ENCODE measurements at places on chromosomes 11 and 22.

GRCh38 chr11:61331651-61332050, 1.3 kb downstream of the DDB1 start:
- no peak for DNase-seq

- no peak for DNase-seq
Observed at GRCh38 chr11:46381048-46381818, at the start of gene MDK. TSS of gene MDK (plus strand) at chr11:46381669. CDS start at chr11:46382058, 389 bp downstream.

DNA sequence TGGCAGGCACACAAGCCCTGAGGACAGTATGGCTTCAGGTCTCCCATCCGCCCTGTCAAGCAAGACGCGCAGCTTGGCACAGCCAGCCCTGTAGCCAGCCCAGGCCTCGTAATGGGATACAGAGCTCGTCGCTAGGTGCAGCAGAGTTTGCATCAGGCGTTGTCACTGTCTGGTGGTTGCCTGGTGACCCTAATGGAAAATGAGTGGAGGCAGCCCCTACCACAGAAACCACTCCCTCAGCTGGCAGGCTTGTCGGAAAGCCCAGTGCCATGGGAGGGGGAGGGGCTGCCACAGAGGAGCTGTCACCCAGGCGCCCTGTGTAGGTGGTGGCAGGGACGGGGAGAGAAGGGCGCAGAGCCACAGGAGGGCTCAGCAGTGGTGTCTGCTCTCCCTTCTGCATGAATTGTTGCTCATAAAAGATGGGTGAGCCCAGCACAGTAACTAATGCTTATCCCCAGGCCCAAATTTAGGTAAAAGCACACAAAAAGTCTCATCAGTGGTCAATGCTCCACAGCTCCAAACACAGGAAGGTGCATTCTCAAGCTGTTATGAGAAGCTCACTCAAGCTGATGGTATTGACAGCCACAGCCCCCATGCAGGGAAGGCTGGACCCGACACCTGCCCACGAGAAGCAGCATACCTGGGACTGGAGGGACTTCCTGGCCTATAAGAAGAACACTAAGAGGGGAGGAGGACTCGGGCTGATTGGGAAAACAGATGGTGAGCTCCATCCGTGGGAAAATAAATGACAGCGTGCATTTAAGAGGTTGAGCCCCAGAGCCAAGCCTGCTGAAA, 164.6 kb downstream of the ETS1 start:
- peak; percentile 57 for DNase-seq

GRCh38 chr11:79481795-79482194, 41.0 kb upstream of the TENM4 start:
- DNase-seq, result no peak

GRCh38 chr11:119081682-119082260, 2.9 kb upstream of the HMBS start:
- no peak for DNase-seq

DNA sequence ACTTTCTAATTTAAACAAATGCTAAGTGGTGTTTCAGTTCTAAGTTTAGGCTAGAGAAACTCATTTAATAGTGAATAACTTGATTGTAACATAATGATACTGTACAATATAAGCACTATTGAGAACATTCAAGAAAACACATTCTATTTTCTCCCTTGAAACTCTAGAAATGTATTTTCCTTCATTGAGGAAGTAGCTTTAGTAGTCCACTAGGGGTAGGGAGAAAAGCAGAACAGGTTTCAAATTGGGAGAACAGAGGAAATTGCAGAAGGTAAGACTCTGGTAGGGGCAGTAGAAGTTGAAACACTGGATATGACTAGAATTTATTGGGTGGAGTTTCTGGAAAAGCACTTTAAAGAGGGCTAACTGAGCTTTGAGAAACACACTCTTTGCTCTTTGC, 31.6 kb upstream of the MPPED2 start:
- DNase-seq, result no peak

DNA sequence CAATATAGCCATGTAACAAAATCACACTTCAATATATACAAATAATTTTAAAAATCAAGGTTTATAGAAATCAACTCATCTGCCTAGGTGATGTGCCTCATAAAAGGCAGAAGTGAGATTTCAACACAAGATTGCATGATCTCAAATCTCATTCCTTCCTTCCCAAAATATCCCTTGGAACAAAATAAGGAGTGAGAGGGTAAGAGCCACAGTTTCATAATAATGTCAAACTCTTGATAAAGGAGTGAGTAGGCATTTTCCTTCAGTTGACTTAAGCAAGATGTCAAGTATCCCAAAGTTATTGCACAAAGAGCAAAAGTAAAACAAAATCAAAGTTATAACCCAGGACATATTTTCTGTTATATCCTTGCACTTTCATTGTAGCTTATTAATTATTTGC, 81.3 kb downstream of the C22orf31 start:
- no peak for DNase-seq

GRCh38 chr11:124876818-124877630, 11.8 kb downstream of the ROBO3 start:
- no peak for DNase-seq

- no peak for DNase-seq
Observed at GRCh38 chr22:36193171-36193570, 8.4 kb downstream of the APOL4 start.

GRCh38 chr11:69160296-69161116, 4.8 kb downstream of the SMIM38 start:
- no peak for DNase-seq

DNA sequence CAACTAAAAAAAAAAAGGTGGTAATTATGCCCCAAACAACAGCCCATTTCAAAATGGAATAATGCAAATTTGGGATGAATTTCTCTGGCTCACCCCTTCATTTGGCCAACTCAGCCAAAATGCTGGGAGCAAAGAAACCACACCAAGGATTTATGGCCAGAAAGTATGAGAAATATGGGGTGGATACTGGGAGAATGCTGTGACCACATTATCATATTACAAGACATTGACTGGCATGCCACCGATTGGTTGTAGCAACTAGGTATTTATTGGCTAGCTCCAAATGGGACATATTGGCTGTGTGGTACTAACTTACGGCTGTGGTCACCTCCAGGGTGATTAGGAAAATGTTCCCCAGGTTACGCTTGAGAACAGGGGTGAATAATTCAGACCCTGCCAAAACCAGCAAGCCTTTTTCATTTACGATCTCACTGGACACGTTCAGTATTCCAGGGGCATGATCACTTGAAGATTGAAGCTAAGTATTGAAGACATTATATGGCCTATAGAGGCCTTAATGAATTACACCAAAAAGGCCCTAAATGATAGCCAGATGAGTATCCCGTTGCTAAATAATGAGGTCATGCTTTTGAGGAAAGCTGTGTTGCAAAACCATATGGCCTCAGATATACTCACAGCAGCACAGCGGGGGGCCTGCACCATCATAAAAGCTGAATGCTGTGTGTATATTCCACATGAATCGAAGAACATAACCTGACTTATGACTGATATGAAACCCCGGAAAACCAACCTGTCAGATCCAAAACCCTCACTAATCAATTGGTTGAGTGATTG, 3.8 kb upstream of the FDX1 start:
- no peak for DNase-seq

GRCh38 chr22:46031557-46031956, 54.6 kb upstream of the WNT7B start:
- DNase-seq, result no peak

GRCh38 chr22:48890693-48891554, 936.7 kb downstream of the BRD1 start:
- DNase-seq, result no peak

- DNase-seq, result no peak
Observed at GRCh38 chr11:1759151-1759850, 4.4 kb downstream of the CTSD start.

DNA sequence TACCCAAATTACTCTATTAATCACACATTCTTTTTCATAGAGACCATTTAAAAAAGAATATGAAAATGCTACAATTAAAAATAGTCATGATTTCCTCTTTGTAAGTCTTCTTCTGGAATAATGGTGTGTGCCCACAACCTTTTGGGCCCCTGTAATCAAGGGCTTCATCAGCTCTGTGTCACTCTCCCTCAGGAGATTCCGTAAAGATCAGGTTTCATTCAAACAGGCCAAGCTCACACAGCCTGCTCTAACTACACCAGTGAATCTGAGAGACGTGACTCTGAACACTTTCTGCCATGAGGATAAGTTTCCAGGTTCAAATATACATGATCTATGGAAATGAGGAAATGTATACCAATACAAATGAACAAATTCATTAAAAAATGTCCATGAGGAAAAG, 9.5 kb downstream of the DRICH1 start:
- DNase-seq, result no peak

DNA sequence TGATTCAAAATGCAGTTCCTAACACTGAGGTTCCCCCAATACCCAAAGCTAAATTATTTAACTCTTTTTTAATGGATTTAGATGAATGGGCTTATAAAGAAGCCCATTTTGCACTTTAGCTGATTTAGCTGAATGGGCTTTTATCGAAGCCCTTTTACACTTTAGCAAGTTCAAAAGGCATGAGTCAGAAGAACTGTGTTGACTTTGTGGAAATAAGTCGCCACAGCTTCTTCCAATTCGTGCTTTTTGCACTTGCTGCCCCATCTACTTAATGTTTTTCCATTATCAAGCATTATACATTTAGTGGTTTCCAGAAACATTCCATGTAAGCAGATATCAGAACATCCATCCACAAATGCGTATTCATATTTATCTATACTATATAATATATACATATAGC, 20.5 kb upstream of the GRIA4 start:
- no peak for DNase-seq

GRCh38 chr22:25484521-25485315, 79.8 kb upstream of the GRK3 start:
- DNase-seq, result no peak

DNA sequence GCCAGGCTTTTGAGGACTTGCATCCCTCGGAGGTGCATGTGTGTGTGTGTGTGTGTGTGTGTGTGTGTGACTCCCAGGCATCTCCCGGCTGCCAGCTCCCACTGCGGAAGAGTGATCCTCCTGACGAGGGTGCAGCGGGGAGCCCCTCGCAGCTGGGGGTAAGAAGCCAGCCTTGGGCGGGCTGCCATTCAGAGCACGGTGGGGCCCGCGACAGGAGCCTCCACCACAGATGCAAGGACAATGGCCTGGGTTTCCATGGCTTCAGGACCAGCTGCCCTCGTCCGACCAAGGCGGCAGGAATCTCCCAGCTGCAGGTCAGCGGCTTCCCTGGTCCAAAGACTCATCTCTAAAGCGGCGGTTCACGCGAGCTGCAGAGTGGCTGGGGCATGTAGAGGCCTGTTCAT, 908.5 kb downstream of the BRD1 start:
- DNase-seq, result no peak

GRCh38 chr11:9955391-9955790, 291.5 kb downstream of the SWAP70 start:
- DNase-seq, result no peak

DNA sequence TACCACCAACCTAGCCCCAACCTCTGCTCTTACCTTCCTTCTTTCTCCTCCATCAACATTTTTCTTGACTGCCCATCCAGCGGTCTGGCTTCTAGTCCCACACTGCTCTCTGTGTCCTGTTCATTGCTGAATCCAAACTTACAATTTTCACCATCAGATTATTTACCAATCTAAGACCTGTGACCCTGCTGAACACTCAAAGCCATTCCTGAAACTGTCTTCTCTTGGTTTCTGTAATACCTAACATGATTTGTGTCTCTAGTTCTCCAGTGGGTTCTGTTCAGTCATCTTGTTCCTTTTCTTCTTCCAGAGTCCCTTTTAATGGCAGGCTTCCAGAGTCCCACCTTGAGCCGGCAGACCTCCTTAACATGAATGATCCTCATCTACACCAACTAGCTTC, 24.1 kb downstream of the RRAS2 start:
- DNase-seq, result no peak

DNA sequence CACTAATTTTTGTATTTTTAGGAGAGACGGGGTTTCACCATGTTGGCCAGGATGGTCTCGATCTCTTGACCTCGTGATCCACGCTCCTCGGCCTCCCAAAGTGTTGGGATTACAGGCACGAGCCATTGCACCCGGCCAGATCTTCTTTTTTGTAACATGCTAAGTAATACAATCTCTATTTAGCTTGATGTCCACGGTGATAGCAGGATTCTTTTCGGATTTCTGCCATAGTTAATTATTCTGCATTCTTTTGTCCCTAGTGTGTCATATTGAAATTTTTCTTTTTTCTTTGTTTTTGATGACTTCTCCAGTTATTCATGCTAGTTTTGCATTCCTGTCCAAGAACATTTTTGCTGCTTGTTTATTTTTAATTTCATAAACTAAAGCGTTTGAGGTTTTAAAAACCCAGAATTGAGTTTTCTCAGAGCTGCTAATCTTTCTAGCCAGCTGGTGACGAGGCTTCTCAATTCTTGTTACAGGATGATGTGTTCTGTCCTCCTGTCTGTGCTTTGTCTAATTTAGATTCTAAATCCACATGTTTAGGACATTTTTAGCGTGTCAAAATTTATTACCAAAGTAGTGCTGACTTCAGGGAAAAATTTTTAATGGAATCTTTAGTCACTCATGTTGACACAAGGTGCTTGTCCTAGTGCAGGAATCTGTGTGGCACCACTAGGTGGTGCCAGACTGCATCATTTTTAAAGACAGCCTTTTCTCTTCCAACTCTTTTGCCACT, 21.8 kb downstream of the NF2 start:
- no peak for DNase-seq

- DNase-seq, result no peak
Observed at GRCh38 chr11:43688394-43688793, 7.9 kb downstream of the HSD17B12 start.

GRCh38 chr11:67365736-67366444, 7.5 kb downstream of the CLCF1 start:
- DNase-seq, result no peak

DNA sequence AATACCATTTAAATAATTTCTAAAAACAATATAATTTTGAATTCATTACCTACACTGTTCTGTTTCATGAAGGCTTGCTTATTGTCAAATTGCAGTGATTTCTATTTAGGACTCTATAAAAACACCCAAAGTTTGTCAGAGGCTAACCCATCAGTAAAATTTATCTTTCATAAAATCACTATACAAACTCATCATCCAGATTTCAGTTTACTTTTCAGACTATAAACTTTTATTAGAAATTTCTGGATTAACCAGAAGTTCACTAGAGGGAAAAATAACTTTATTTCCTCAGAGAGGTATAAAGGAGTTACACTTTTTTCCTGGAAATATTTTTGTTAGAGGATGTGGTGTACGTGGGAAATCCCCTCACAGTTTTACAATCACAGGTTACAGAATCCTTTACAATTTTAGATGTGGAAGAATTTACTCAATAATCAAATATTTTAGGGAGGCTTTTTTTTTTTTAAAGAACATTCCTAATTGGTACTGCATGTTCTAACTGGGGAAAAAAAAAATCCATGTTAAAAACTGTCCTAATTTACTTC, 176.7 kb downstream of the SWAP70 start:
- no peak for DNase-seq

DNA sequence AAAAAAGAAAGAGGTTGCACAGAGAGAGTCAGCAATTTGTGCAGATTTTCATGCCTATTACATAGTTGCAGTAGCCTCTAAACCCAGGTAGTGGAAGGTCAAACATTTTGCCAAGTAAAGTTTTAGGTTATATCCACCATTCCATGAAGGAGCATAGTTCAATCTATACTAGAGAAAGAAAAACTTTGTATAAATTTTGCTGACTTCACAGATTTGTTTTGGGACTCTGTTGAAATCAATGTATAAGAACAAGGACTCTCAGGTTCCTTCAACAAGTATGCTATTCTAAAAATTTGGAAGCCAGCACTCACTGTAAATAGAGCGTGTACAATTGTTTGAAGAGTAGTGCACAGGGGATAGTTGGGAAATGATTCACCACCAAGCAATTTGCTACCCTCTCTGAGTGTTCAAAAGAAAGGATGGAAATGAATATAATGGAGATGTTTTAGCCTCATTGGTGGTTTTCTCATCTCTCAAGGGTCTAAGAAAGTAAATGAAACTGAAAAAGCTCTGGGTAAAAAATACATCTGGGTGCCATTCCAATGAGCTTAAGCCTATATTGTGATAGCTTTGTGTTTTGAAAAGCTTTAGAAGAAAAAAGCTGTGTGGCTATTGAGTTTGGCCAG, 508.4 kb upstream of the LUZP2 start:
- no peak for DNase-seq
